ENCODE measurements at places on chromosomes 3 and 15.

GRCh38 chr3:48217449-48217848 is 5.8 kb upstream of the CAMP start:
- no peak for DNase-seq

GRCh38 chr3:147030274-147030673 is 376.1 kb downstream of the ZIC4 start:
- DNase-seq: no peak

GRCh38 chr15:41836073-41836472 is 2.6 kb upstream of the PLA2G4B start:
- no peak for DNase-seq

GRCh38 chr15:90579213-90579612 is 49.5 kb downstream of the CRTC3 start:
- no peak for DNase-seq

- DNase-seq: no peak
These were observed 215.1 kb downstream of the ITPR1 start for GRCh38 chr3:4708230-4708629.

DNA sequence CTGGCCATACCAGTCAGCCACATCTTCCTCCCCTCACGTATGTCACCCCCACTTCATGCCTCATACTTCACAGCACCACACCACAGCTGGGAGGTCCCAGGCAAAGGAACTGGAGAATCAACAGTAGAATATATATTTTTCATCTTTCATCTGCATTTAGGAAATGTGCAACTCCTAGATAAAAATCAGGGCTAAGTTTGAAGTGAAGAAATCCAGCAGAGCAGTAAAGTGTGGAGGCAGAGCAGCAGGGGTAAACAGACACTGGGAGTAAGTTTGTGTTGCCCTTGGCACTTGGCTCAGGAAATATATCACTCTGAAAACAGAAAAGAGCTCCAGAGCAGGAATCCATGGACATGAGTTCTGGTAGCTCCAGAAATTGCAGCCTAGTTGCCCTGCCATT is 2.8 kb upstream of the HERC1 start:
- DNase-seq: no peak

GRCh38 chr3:187567661-187568121 is 102.5 kb downstream of the SST start:
- no peak for DNase-seq

DNA sequence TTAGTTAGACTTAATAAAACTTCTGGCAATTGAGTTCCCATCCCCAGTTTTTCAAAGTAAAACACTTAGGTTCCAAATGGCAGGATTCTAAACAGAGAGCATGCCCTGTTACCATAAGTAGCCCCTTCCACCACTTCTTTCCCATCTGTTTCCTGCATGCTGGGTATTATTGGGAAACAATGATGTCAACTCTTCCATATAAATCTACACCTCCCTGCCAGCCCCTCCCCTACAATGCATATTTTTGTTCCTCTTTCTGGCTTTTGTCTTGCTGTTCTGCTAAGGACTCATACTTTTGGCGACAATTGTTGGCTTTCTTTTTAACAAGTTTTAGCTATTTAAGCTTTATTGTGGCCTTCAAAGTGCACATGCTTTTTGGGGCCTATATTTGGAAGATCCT is 11.1 kb downstream of the ARHGAP31 start:
- DNase-seq: no peak

GRCh38 chr3:160607826-160608225 is 42.5 kb upstream of the KPNA4 start:
- no peak for DNase-seq

GRCh38 chr15:65032801-65033537 is 3.5 kb upstream of the MTFMT start:
- DNase-seq: no peak

GRCh38 chr15:56996093-56996492 is 77.6 kb downstream of the TCF12 start:
- no peak for DNase-seq

DNA sequence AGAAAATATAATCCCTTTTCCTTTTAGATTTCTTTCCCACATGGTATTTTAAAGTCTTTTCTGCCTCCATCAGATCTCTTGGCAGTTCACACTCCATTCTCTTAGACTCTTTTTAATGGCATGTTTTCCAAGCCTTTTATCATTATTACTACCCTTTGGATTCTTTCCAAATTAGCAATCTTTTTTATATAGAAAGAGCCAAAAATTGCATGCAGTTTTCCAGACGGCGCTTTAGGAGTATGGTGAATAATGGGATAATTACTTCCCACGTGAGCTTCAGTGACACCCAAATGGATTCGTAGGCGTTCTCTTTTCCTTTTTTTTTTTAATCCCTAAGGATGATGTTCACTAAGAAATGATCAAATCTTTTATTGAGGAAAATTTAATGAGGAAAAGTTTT is 354.8 kb upstream of the DNAJC19 start:
- DNase-seq: no peak

GRCh38 chr15:82540984-82541431 is 751 bp upstream of the RPS17 start:
- no peak for DNase-seq

- DNase-seq: no peak
These were observed 2.1 kb downstream of the SHQ1 start for GRCh38 chr3:72846166-72846565.

- DNase-seq: no peak
These were observed 16.3 kb downstream of the SRGAP3 start for GRCh38 chr3:9233101-9233500.

- DNase-seq: no peak
These were observed 107.8 kb upstream of the VEPH1 start for GRCh38 chr3:157610876-157611535.
